Common myeloid progenitor, CD34-positive (primary cell): ENCODE measurements at places on chromosomes 5 and 9.

GRCh38 chr5:73263001-73263710 lies 90.2 kb downstream of the TMEM174 start:
- peaks cover 13% of the 10 kb centered on the region for H3K27me3 ChIP-seq
- H3K4me3 ChIP-seq = no peak overlapping the region
- no peak for DNase-seq
- no peaks in the 10 kb centered on the region for H3K36me3 ChIP-seq
- no peak overlapping the region for H3K27ac ChIP-seq

GRCh38 chr5:158434749-158435148 lies 575.8 kb upstream of the CLINT1 start:
- DNase-seq = no peak
- H3K4me1 ChIP-seq = peaks cover 20% of the 10 kb centered on the region
- no peaks in the 10 kb centered on the region for H3K36me3 ChIP-seq
- H3K27ac ChIP-seq = no peak overlapping the region

- DNase-seq = no peak
- H3K27me3 ChIP-seq = peaks cover 12% of the 10 kb centered on the region
- no peaks in the 10 kb centered on the region for H3K36me3 ChIP-seq
- no peak overlapping the region for H3K4me3 ChIP-seq
- no peak overlapping the region for H3K27ac ChIP-seq
- H3K4me1 ChIP-seq = no peaks in the 10 kb centered on the region
Measured at GRCh38 chr9:138117101-138117750, 239.6 kb downstream of the CACNA1B start.

DNA sequence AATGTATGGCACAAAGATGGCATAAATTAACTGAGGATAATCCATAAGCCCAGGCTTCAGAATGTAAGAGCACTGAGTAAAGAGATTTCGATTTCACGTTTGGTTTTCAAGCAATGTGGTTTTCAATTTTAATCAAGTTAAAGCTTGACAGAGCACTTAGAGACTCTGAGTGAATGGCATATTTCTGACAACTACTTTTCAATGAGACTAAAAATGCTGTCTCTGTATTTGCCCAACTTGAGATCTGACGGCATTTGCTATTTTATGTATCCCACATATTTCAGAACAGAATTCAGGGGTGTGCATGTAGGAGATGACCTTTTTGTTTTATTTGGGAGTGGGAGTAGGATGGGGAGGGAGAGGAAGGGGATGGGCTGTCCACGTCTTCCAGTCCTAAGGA lies 280.3 kb upstream of the PANK3 start:
- H3K36me3 ChIP-seq = no peaks in the 10 kb centered on the region
- H3K4me3 ChIP-seq = no peak overlapping the region
- no peak for DNase-seq
- H3K4me1 ChIP-seq = peaks cover 4% of the 10 kb centered on the region

- H3K27me3 ChIP-seq = no peaks in the 10 kb centered on the region
- H3K4me3 ChIP-seq = no peak overlapping the region
- peaks cover 5% of the 10 kb centered on the region for H3K36me3 ChIP-seq
Measured at GRCh38 chr9:91289244-91289643, 72.5 kb downstream of the AUH start.

- H3K36me3 ChIP-seq = peaks cover 46% of the 10 kb centered on the region
- H3K4me1 ChIP-seq = peaks cover 12% of the 10 kb centered on the region
- DNase-seq = no peak
Measured at GRCh38 chr9:128343855-128344254, 3.5 kb downstream of the SLC27A4 start.
